AG04450 (cell line): ENCODE measurements at places on chromosomes 13 and 19.

DNA sequence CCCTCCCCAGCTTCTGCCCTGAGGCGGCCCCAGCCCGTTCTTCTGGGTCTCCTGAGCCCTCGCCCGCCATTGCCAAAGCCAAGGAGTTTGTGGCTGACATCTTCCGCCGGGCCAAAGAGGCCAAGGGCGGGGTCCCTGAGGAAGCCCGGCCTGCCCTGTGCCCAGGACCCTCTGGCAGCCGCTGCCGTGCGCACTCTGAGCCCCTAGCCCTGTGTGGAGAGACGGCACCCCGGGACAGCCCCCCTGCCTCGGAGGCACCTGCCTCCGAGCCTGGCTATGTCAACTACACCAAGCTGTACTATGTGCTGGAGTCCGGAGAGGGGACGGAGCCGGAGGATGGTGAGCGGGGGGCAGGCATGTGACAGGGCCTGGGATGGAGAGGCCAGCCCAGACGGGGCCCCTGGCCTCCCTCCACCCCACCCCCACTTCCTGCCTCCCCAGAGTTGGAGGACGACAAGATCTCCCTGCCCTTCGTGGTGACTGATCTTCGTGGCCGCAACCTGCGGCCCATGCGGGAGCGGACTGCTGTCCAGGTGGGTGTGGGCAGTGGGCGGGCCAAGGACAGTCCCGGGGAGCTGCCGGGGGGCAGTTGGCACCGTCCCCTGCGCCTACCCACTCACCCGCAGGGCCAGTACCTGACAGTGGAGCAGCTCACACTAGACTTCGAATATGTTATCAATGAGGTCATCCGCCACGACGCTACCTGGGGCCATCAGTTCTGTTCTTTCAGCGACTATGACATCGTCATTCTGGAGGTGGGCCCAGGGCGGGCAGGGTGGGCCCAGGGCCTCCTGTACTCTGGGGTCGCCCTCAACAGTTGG is 7.0 kb downstream of the DCAF15 start:
- no peak for DNase-seq

DNA sequence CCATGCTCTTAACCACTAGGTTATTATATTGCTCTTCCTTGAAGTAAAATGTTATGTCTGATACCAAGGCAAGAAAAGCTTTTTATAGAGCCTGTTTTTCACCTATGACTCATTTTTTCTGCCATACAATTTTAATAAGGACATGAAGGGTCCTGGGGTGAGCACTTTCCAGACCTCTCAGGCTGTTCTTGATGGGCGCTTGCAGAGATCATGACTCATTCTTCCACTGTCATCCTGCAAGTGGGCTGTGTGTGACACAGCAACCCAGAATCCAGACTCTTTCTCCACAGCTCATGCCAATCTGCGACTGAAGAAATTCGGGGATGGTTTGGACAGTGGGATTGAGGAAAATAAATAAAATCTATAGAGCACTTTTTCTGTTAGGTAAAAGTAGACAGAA is 506.7 kb upstream of the NBEA start:
- DNase-seq, result no peak

- no peak for DNase-seq
Measured at GRCh38 chr13:79491715-79492114, 10.8 kb downstream of the NDFIP2 start.

- DNase-seq, result no peak
Measured at GRCh38 chr19:56290104-56290503, 17.6 kb downstream of the EDDM13 start.

DNA sequence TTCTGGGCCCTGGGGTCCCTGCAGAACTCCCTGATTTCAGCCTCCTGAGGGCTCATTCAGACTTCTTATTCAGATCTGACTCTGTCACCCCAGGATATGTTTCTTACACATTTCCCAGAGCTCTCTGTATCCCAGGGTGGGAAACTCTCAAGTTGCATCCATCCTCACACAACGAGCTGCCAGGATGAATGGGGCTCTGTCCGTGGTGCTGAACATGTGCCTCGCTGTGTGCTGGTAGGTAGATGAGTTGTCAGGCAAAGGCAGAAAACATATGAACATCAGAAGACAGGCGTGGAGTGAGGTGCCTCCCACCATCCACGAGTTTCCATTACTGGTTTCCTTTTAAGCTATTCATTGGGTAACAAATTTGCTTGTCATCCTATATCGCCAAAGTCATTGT is 11.4 kb upstream of the IGFL1 start:
- DNase-seq, result no peak

DNA sequence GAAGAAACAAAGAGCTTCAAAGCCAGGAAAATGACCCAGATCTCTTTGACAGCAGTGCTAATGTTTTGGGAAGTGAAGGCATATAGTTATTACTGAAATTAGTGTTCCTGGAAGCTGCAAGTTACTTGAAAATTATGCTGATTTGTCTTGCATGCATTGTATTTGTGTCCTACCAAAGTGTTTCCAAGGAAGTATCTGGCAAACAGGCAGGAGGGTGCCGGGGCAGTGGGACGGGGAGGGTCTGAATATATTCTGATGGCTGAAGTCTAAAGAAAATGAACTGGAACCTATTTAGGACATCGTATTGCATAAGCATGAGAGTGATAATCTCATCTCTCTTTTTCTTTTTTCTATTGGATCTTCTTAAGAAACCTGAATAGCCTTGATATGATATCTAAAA is 9.0 kb downstream of the RNASEH2B start:
- no peak for DNase-seq

- no peak for DNase-seq
Measured at GRCh38 chr19:35883882-35884281, 15.5 kb downstream of the APLP1 start.

GRCh38 chr13:110119935-110120905 is 186.7 kb downstream of the COL4A1 start:
- no peak for DNase-seq

DNA sequence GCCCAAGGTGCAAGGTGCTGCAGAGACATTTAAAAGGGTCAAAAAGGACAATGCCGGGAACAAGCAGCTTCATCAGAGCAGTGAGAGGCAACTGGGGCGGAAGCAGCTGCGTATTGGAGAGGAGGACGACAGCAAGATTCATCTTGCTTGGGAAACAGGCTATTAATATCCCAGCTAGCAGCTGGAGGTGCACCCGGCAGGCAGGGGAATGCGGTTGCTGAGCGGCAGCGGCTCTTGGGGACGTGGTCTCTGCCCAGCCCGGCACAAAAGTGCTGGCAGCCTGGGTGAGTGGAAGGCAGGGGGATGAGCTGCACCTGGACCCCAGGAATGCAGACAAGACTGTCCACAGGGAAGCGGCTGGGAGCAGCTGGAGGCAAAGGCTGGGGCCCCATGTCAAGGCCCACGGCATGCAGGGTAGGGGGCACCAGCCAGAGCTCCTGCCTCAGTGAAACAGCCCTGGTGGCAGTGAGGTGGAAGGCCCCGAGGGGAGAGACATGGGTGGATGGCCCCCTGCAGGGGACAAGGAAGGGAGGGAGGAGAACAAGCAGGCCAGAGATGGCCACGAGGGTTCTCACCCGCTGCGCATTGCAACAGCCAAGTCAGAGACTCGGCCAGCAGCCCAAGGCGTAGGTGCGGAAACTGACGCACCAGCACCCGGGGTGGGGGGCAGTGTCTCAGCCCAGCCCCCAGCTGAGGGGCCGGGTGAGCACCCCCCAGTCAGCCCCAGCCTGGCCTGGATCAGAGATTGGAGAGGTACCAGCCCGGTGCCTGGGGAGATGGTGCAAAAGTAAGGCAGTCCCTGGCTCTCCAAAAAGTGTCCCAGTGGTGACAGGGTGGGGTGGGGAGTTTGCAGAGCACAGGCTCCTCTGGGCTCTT is 34.4 kb downstream of the PEPD start:
- no peak for DNase-seq

DNA sequence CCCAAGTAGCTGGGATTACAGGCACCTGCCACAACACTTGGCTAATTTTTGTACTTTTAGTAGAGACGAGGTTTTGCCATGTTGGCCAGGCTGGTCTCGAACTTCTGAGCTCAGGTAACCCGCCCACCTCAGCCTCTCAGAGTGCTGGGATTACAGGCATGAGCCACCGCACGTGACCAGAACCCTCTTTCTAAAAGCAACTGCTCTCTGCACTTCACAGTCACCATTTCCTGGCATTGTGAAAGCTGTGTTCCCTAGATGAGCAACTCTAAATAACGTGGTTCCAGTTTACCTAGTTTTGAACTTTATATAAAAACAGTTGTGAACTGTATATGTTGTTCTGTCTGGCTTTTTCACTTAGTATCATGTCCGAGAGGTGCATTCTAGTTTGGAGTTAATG is 152.9 kb downstream of the SIPA1L3 start:
- no peak for DNase-seq

- no peak for DNase-seq
Measured at GRCh38 chr13:108227651-108228272, 9.6 kb downstream of the ABHD13 start.

DNA sequence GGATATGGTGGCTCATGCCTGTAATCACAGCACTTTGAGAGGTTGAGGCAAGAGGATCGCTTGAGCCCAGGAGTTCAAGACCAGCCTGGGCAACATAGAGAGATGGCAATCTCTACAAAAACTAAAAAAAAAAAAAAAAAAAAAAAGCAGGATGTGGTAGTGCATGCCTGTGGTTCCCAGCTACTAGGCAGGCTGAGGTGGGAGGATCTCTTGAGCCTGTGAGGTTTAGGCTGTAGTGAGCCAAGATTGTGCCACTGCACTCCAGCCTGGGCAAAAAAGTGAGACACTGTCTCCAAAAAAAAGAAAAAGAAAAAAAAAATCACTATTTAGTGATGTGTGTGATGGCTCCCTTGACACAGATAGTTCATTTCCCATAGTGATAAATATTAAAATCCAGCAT is 365.0 kb upstream of the NBEA start:
- DNase-seq, result no peak

DNA sequence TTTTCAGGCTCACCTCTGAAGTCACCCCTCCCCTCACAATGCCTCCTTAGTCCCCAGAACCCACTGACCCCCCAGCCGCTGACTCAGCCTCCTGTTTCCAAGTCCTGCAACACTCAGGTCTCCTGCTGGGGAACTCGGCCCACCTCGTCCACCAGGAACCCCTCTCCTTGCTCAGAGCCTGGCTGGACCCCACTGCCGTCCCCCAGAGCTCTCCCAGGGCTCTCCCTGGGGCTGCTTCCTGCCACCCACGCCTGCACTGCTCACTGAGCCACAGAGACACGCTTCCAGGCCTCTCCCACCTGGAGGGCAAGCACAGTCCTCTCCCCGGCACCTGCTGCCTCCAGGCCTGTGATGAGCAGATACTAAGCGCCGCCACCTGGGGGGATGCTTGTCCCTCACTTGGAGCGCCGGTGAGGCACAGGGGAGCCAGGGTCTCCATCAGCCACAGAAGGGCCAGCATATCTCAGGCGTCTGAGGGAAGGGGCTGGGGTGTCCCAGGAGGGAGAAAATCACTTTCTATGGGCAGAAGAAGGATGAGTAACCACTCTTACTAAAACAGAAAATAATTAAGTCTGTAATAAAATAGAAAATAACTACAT is 53.8 kb downstream of the KLF2 start:
- DNase-seq, result no peak

DNA sequence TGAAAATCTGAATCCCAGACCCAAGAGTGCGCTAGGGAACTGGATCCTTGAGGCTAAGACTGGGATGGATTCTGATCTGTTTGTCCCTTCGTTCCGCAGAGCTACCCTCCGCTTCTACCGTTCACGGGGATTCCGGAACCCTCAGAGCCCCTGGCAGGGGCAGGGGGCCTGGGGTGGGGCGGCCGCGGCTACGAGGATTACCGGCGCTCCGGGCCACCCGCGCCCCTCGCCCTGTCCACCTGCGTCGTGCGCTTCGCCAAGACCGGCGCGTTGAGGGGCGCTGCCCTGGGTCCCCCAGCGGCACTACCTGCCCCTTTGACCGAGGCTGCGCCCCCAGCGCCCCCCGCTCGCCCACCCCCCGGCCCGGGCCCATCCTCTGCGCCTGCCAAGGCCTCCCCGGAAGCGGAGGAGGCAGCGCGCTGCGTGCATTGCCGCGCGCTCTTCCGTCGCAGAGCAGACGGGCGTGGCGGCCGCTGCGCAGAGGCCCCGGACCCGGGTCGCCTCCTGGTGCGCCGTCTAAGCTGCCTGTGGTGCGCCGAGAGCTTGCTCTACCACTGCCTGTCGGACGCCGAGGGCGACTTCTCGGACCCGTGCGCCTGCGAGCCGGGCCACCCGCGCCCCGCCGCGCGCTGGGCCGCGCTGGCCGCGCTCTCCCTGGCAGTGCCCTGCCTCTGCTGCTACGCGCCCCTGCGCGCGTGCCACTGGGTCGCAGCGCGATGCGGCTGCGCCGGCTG is 7.1 kb downstream of the SPRED3 start:
- no peak for DNase-seq

GRCh38 chr13:29583073-29583785 is 12.3 kb downstream of the SLC7A1 start:
- DNase-seq, result no peak

DNA sequence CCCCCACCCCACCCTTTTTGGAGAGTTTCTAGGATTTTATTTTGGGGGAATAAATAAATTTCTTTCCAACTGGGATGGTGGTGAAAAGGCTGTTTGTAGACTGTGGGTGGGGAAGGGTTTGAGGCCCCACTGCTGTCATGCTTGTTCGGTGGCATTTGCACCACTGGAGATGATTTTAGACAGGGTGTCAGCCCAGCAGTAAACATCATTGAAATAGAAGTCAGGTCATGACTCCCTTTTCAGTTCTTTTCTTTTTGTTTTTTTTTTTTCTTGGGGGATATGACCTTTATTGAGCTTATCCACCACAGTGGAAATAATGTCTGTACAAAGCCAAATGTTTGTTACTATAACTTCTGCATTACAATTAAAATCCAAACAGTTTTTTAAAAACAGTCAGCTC is 14.1 kb downstream of the UBAC2 start:
- DNase-seq, result no peak

GRCh38 chr19:18282021-18282787 is 782 bp upstream of the JUND start:
- DNase-seq, result peak; percentile 69

GRCh38 chr13:30829145-30829832 is 76.8 kb upstream of the MEDAG start:
- DNase-seq, result no peak

- DNase-seq, result no peak
Measured at GRCh38 chr19:49567861-49568441, 12.4 kb downstream of the NOSIP start.

GRCh38 chr19:17840019-17840418 is 7.8 kb downstream of the JAK3 start:
- no peak for DNase-seq
